ENCODE measurements at places on chromosomes 11 and 22.

DNA sequence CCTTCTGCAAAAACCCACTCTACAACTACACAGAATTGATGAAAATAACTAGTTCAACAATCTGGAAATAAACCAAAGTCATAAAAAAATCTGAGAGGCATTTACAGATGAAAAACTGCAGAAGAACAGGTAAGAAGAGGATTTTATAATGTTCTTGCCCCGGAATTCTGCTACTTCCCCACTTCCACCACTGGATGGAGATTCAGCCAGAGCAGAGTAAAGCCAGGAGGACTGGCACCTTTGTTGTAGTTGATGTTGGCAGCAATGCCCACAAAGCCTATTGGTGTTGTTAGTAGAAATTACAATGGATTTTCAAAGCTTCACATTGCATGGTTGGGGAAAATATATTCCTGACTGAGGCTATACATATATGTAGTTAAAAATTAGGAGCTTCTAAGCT lies 640.2 kb downstream of the LRRC4C start:
- no peak for DNase-seq

DNA sequence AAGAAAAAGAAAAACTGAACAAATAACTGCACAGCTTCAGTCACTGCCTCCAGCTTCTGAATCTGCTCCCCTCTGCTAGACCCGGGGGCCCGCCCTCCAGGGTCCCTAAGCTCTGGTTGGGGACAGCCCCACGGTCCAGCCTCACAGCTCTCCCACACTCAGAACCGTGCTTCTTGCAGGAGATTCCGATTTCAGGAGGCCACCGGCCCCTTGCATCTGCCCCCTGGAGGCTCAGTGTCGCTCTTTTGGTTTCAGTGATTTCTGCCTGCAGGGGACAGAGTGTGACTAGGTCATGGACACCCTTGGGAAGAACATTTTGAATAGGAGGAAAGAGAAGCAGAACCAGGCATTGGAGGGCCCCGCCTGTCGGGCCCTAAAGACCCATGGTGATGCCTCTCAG lies 23.1 kb upstream of the RPS3 start:
- no peak for DNase-seq

DNA sequence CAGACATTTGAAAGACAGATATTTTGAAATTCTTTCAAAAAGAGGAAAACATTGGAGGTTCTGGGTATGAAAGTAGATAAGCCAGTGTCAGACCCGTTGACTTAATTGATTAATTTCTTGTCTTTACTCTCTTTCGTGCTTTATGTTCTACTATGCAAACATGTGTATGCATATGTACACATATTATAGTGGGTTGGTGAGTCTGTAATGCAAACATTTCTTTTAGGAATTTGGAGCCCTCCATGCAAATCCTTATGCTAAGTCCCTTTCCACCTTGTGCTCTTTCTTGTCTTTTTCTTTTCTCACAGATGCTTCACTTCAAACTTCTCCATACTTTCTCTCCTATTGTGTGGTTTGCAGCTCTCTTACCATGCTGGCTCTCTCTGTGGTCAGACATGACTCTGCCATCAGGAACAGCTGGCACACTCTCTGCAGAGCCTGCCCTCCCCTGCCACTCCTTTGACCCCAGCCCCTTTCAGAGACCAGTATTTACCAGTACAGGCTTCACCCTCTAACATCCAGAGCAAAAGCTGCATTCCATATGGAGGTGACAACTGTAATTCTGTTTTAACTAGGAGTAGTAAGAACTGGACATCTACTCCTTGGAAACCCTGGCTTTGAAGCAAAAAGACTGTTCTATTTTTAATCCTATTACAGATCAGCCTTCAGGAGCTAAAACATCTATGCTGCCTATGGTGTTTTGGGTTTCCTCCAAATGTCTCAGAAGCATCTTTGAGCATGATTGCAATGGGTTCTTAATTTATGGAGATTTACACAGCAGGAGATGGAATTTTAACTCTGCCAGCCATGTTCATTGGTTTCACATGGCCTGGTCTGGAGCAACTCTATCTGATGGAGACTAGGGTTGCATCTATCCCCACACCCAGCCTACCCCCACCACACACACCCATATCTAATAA lies 386.9 kb upstream of the FAT3 start:
- no peak for DNase-seq

- DNase-seq, result no peak
These were observed 9.4 kb upstream of the PIM3 start for GRCh38 chr22:49951000-49951677.

DNA sequence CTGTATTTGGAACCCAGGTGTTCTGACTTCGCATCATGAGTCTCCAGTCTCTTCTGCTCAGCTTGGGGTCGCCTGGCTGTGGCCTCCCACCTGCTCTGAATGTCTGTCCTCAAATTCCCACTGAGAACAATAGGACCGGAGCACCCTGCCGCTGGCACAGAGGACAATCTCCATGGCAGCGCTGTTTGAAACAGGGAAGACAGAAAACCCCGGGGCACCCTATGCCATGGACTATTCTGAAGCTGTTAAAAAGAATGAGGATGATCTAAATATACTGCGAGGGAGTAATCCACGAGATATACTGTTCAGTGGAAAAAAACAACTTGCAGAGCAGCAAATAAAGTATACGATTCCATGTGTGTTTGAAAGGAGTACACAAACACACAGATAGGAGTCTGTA lies 415.6 kb upstream of the NARS2 start:
- no peak for DNase-seq

DNA sequence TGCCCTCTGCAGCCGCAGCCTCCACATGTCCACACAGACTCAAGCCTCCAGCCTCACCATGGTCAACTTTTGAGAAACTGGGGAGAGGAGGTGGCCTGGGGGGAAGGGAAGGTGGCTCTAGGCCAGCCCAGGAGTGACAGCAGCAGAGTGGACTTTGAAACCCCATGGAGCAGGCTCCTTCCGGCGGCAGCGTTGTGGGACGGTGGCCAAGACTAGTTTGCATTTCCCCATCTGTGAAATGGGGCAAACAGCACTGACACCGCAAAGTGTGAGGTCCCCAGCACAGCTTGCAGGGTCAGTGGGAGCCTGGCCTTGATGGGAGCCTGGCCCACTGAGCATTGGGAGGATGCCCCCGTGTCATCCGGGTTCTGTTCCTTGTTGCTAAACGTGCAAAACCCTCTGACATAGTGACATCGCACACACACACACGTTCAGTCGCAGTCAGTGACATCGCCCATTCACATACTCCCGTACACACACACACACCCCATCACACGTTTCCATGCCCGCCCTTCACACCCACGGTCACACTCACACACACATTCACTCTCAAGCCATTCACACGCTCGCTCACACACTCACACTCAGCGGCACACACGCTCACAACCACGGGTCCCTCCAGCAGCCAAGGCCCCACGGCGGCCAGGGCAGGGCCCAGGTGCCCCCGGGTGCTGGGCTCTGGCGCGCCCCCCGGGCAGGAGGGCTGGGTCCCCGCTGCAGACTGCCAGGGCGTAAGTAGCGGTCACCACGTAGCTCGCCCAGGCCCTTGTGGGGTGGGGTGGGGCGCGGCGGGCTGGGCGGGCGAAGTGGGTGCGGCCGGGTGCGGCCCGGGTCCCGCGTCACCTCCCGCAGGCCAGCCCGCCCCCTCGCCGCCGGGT lies 585 bp downstream of the CYB5R3 start:
- peak; percentile 44 for DNase-seq

GRCh38 chr11:11468954-11469353 lies 115.9 kb upstream of the CSNK2A3 start:
- DNase-seq, result no peak

GRCh38 chr11:130911306-130911705 lies 5.0 kb downstream of the SNX19 start:
- no peak for DNase-seq

- no peak for DNase-seq
These were observed 121.5 kb downstream of the RRAS2 start for GRCh38 chr11:14237444-14237961.

GRCh38 chr11:17631702-17632365 lies 84.8 kb downstream of the OTOG start:
- peak; percentile 17 for DNase-seq

DNA sequence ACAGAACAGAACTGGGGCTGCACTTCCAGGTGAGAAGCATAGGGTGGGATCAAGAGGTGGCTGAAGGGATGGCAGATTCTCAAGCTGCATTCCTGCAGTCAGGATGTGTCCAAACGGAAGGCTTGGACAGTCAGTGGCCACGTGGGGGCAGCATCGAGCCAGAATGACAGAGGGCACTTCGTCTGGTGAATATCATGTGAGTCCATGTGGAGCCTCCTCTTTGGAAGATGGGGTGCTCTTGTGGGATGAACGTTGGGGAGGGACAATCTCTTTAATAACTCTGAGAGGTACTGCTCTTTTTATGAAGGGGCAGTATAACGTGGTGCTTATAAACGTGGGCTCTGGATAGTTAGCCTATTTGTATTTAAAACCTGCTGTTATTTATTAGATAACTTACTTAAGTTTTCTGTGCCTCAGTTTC lies 154.9 kb upstream of the NAV2 start:
- peak; percentile 88 for DNase-seq

DNA sequence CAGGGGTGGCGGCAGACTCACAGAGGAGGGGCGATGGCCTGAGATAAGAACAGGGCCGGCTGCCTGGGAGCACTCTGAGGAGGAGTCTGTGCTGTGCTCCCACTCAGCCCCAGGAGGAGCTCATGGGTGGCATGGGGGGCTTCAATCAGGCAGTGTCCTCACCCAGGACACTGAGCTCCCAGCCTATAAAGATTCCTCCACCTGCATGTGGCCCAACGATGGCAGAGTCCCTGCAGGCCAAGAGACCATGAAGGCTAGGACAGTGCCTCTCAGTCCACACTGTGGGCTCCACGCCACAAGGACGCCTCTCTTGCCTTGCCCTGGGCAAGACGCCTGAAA lies 1.9 kb downstream of the CST6 start:
- DNase-seq, result no peak

DNA sequence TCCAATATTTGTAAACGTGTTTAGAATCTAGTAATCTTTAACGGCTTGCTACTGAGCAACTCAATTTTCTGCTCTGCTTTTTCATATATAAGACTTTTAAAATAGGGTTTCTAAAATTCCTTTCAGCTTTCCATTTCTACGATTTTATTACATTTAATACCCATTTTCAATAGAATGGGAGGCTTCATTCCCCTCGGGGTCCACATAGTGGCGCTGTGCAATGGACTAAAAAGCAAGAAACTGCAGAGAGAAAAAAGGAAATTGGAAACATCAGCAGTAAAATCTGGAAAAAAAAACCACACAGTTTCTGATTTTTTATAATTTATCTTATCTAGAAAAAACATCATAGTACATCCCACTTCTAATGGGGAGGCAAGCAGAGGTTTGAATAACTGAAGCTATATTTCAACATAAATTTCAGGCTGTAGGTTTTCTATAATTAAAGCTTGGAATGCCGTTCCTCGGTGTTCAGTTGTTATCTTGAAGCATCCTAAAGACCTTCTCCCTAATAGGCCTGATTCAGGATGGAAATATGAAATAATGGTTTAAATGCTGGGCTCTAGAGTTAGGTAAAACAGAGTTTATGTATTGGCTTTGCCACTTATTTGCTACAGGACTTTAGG lies 18.7 kb upstream of the JHY start:
- DNase-seq, result peak; percentile 57

GRCh38 chr11:61345170-61345610 lies 12.2 kb downstream of the TKFC start:
- DNase-seq, result no peak
